ENCODE measurements at places on chromosomes 7 and 10.

GRCh38 chr7:25296086-25296485 is 67.8 kb upstream of the NPVF start:
- DNase-seq, result no peak

DNA sequence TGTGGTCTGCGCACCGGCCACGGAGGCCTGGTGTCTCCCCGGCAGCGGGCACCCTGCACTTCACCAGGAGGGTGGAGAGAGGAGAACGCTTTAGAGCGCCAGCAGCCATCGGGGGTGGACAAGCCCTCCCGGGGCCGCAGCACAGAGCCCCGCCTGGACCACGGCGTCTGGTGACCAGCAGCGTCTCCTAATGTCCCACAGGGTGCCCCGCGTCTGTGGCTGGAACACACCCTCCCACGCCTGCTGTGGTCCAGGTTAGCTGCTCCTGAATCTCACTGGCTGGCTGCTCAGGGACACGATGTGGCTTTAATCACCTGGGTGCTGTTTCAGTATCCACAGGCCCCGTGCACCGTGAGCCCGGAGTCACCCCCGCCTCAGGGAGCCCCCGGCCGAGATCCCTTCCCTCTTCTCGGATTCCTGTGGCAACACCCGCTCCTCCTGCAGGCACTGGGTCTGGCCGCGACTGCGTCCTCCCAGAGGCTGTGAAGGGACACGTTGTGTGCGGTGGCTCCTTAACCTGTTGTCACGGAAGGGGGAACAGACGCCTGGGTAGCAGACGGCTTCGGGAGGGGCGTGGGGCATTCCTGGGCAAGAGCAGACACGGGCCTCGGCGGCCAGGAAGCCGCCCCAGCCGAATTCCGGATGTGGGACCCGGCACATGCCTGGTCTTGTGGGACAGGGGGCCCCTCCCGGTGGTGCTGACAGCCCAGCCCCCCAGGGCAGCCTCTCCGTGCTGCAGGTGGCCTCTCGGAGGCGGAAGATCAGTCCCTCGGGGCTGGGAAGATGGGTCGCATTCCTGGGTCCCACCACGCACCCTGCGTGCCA is 78.9 kb downstream of the FOXL3 start:
- DNase-seq, result no peak

GRCh38 chr10:49090696-49091380 is 24.5 kb downstream of the VSTM4 start:
- DNase-seq, result no peak

GRCh38 chr7:134186801-134187200 is 59.7 kb downstream of the LRGUK start:
- no peak for DNase-seq

GRCh38 chr7:45574669-45575500 is 717 bp downstream of the ADCY1 start:
- DNase-seq, result peak; percentile 65

DNA sequence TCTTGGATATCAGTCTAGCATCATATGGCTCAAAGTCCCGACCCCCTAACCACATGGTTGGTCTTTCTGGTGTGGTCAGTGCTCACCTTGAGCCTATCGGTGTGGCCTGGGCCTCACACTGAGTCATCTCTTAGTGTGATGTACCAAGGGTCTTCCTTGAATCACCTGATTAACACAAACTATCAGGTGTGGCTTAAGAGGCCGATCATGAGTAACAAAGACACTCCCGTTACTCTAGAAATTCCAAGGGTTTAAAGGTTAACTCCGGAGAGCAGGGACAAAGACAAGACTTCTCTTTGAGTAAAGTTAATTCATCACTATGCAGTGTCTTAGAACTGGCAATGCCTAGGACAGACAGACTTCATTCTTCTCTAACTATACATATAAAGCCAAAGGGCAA is 52.3 kb upstream of the ARMC3 start:
- DNase-seq, result no peak

DNA sequence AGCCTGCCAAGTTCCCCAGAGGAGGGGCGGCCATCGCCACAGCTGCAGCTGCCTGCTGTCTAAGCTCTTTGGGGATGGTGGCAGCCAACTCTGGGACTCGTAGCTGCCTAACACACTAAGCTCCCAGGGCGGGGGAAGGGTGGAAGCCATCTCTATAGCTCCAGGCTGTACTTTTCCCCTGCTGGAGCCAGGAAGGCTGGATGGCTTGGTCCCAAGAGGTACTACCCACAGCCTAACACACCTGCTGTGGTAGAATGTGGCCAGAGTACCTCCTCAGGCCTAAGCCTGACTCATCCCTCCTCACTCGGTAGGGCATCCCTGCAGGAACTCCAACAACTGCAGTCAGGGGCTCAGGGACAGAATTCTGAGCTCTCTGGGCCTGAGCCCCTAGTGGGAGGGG is 151.7 kb upstream of the TAC1 start:
- DNase-seq, result no peak

GRCh38 chr10:67794909-67795460 is 43.0 kb downstream of the DNAJC12 start:
- no peak for DNase-seq

GRCh38 chr10:126732308-126732707 is 61.8 kb upstream of the C10orf90 start:
- DNase-seq, result no peak

DNA sequence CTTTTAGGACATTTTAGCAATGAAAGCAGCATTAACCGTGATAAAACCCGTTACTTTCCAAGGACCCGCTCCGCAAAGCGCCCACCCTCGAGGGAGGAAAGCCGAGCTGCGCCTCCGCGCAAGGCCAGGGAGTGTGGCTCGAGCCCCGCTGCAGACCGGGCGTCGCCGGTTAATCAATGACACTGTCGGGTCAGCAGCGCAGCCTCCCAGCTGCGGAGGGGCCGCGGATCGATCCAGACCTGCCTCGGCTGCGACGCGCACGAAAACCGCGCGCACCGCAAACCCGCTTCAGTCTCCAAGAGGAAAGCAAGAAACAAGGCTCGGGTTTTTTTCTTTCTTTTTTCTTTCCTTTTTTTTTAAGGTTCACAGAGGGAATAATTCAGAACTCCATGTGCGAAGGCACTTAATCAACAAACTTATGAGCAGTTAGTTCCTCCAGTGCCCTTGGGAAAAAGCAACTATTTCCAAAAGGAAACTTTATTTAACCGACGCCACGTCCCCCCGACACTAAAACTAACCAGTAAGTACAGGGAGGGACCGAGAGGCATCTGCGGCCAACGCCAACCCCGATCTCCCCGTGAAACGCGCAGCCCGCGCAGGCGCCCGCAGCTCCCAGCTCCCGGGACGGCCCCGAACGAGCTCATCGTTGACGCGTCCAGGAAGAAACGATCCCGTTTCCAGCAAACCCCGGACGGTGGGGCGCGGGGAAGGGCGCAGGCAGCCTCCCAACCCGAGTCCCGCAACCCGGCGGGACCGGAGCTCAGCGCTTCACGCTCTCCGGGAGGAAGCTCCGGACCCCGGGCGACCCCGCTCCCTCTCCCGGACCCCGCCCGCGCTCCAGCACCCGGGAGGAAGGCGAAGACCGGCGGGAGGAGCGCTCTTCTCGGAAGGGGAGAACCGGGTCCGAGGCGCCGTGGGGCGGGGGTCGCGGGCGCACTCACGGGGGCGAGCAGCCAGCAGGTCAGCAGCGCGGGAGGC is 598 bp downstream of the VIPR2 start:
- DNase-seq, result peak; percentile 24

- DNase-seq, result no peak
Observed at GRCh38 chr10:124624895-124625294, 119.3 kb downstream of the FAM53B start.

DNA sequence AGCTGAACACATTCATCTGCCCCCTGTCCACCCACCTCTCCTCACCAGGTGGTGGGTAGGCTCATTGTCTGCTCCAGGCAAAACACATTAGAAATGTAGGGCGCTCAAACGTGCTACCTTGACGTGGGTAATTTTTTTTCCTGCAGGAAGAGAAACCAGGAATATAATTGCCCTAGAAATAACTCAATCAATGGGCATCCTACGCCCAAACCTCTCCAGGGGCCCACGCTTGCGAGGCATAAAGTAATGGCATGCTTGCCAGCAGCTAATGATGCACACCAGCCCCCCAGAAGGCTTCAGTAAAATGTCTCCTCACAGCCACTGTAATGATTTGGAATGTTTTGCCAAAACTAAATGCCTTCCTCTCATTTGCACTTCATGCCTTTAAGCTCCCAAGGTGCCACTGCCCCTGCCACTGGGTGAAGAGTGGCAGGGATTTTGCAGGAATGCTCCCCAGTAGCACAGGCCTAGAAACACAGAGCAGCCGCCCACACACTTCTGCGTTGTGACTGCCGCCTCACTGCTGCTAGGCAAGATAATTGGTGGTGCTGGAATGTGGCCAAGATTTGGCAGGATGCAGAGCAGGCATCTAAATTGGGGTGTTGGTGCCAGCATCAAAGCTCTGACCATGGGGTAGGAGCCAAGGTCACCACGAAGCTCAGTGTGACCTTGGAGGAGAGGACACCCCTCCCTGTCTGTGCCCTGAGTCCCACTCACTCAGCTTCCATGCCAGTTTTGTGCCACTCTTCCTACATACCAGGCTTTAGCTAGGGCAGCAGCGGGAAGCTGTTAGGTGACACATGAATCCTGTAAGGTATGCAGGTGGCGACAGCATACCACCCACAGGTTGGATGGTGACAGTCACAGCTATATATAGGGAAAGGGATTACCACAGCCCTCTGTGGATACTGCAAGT is 48.7 kb upstream of the PPP1R3C start:
- no peak for DNase-seq

DNA sequence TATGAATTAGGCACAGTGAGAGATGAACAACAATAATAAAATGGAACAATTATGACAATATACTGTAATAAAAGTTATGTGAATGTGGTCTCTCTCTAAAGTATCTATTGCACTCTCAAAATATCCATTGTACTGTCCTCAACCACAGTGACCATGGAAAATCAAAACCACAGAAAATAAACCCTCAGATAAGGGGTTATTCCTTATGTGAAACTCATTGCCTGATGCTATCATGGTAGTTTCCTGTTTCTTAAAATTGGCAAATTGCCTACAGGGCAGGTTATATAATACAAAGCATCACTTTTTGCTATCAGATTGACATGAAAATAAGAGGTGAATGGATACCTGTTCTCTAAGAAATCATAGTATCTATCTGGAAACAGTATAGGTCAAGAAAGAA is 3.8 kb downstream of the MCM10 start:
- peak; percentile 11 for DNase-seq

DNA sequence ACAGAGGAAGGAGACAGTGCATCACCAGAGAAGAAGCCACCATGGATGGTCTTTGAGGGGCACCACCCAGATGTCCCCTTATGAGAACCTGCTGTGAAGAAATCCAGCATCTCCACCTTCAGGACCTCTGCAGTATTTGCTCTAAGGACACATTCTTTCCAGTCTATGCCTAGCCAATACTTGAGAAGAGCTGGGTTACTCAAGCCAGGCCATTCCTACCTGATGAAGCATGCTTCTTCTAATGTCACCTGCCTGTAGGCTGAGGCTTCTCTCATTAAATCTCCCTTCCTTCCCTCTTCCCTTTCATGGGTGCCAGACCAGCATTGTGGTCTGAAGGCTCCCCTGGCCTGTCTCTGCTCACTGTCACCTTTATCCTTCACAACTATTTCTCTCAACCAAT is 654.5 kb upstream of the AUTS2 start:
- DNase-seq, result no peak

GRCh38 chr7:137007001-137007694 is 138.7 kb downstream of the CHRM2 start:
- peak; percentile 54 for DNase-seq

- peak; percentile 63 for DNase-seq
Observed at GRCh38 chr7:134724606-134725005, 54.8 kb upstream of the CALD1 start.

GRCh38 chr10:28533571-28534304 is 820 bp downstream of the WAC start:
- DNase-seq, result peak; percentile 39

- DNase-seq, result peak; percentile 58
Observed at GRCh38 chr7:129825209-129825970, 127.4 kb downstream of the UBE2H start.

- no peak for DNase-seq
Observed at GRCh38 chr7:38217672-38218071, 39.6 kb downstream of the STARD3NL start.

- DNase-seq, result peak; percentile 72
Observed at GRCh38 chr7:91852263-91852741, 28.2 kb downstream of the MTERF1 start.

DNA sequence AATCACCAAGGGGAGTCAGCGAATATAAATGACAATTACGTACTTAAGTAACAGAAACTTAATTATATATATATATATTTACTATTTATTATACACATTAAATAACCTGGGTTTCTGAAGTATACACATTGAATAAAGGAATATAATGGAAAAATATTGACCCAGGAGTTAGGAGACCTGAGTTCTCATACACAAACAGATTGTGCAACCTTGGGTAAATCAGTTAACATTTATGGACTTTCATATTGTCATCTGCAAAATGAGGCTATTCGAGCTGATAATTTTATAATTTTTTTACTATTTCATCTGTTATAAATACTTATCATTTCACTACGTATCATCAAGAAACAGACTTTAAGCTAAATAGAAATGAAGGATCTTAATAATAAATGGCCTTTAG is 75.1 kb upstream of the SRRM3 start:
- no peak for DNase-seq

DNA sequence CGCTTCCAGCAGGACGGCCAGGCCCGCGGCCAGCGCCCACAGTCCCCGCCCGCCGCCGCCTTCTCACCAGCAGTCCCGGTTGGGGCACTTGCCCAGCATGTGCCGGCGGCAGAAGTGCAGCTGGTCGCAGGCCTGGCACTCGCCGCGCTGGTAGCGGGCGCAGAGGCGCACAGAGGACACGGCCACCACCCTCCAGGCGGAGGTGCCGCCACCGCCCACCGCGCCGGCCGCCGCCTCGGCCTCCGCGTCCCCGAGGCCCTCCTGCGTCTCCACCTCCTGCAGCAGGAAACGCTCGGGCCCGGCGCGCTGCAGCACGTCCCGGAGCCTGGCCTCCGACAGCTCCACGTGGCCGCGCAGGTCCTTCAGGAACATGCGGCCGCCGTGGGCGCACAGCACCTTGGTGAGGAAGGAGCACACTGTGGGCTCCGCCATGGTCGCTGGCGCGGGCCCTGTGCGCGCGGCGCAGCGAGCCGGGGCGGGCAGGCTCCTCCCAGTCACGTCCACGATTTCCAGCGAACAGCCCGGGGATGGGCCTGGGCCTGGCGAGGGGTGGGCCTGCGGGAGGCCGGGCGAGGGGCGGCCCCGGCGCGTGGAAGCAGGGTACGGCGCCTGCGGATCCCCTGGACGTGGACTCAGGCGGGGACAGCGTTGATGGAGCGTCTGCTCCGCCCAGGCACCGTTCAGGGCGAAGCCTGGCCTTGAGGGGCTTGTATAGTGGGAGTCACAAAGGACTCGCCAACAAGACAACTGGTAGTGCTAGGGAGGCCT is at the start of gene ZC3HAV1L:
ZC3HAV1L (minus strand) TSS at position 457 of the 768 bp plus-strand sequence; CDS start at position 432, 25 bp downstream.
- peak; percentile 72 for DNase-seq
